Activated CD4-positive, alpha-beta T cell treated with anti-CD3 and anti-CD28 coated beads, Interleukin-2, amount 50 U/mL, for 16 hours (primary cell): ENCODE measurements at places on chromosomes 13 and 19.

DNA sequence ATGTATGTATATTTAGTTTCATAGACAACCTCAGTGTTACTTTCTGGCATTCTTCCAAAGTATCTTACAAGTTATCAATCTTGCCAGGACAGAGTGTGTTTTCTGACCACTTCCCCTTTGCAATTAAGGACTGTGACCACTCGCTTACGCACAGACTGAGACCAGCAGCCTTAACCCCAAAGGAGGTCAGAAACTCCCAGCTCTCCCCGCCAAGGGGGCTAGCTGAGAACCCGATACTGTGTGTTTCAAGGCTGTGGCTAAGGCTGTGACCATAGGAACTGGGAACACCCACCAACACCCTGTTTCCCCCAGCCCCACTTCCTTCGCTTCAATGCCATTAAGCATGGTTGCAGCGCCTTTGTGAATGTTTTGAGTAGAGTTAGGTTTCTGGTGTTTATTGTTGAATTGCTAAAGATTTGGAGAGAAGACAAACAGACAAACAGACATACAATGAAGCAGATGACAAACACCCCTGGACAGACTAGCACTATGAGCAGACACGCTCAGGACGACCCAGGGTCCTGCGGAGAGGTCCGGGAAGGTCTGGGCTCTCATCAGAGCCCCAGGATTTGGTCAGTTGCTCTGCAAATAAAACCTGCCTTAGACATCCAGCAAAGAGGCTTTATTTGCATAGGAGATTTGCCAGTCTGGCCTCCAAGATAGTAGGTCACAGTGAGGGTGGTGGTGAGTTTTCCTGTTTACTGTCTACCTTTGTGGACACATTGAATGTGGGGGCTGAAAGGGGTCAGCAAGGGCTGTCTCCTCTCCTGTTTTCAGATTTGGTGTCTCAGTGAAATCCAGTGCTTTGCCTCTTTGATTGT is 25.0 kb upstream of the TNFSF11 start:
- no peak for DNase-seq

DNA sequence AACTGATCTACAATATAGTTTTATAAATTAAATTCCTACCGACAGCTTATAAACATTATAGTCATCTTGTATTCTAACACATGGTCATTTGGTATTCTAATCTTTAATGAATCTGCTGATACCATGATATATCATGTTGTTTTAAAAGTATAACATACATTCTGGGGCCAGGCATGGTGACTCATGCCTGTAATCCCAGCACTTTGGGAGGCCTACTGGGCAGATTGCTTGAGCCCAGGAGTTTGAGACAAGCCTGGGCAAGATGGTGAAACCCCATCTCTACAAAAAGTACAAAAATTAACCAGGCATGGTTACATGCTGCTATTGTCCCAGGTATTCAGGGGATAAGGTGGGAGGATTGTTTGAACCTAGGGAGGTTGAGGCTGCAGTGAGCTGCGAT is 3.1 kb downstream of the ZNF383 start:
- DNase-seq = no peak

DNA sequence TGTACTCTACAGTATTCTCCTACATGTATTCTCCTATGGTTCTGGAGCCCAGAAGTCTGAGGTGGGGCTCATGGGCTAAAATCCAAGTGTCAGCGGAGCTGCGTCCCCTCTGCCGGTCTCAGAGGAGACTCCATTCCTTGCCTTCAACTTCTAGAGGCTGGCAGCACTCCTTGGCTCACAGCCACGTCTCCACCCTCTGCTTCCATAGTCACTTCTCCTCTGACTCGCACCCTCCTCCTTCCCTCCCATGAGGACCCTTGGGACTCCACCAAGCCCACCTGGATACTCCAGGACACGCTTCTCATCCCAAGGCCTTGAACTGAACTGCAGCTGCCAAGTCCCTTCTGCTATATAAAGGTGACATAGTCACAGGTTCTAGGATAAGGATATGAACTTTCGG is 27.8 kb downstream of the DHRS12 start:
- DNase-seq = no peak

- no peak for DNase-seq
Observed at GRCh38 chr13:103107580-103107979, 41.4 kb upstream of the SLC10A2 start.
